ENCODE measurements at places on chromosomes 4 and X. TPM values are rescaled to one million over a fixed set of nuclear protein-coding genes. Genes with fewer than 3 reads are reported as not detected.

- H3K4me1 ChIP-seq = peaks cover 6% of the 10 kb centered on the region
- H3K4me3 ChIP-seq = no peak overlapping the region
- H3K27ac ChIP-seq = no peak overlapping the region
- DNase-seq = no peak
Observed at GRCh38 chr4:101049549-101050001, 297.8 kb downstream of the PPP3CA start.

DNA sequence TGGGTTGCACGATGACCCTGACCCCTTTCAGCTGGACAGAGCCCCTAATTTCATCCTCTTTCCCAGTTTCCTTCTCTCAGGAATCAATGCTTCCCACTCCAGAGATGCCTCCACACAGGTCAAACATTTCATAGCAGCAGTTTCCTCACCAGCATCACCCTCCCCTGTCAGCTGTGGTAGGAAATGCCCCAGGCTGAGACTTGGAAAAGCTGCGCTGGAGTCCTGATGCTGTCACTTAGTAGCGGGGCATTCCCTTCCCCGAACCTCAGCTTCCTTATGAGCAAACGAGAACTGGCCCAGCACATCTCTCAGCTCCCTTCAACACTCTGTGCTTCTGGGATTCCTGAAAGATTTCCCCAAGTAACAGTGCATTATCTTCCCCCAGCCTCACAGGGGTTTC, 2.7 kb downstream of the GJB1 start:
- H3K27me3 ChIP-seq = no peaks in the 10 kb centered on the region
- H3K4me1 ChIP-seq = no peaks in the 10 kb centered on the region
- no peak overlapping the region for H3K4me3 ChIP-seq
- DNase-seq = peak; percentile 30
- no peaks in the 10 kb centered on the region for H3K36me3 ChIP-seq

- no peak overlapping the region for H3K27ac ChIP-seq
- no peak overlapping the region for H3K4me3 ChIP-seq
- peak; percentile 76 for DNase-seq
- H3K4me1 ChIP-seq = peaks cover 2% of the 10 kb centered on the region
- H3K36me3 ChIP-seq = no peaks in the 10 kb centered on the region
- H3K27me3 ChIP-seq = no peaks in the 10 kb centered on the region
Observed at GRCh38 chr4:26178854-26179253, 142.0 kb upstream of the RBPJ start.

The LGI2 gene
- total RNA-seq = 0.74 TPM

- H3K4me3 ChIP-seq = no peak overlapping the region
- H3K27ac ChIP-seq = no peak overlapping the region
- H3K4me1 ChIP-seq = no peaks in the 10 kb centered on the region
- no peaks in the 10 kb centered on the region for H3K27me3 ChIP-seq
Observed at GRCh38 chrX:40570346-40571093, 10.2 kb upstream of the ATP6AP2 start.

The PAGE1 gene
- 11.9 TPM for total RNA-seq

Measured in testis (tissue), 5 donors.